ENCODE measurements at places on chromosomes 6 and 20. TPM values are rescaled to one million over a fixed set of nuclear protein-coding genes. Genes with fewer than 3 reads are reported as not detected.

CDKN1A gene
- total RNA-seq: 7.3 TPM

GRCh38 chr6:48222241-48222640, 111.2 kb upstream of the PTCHD4 start:
- DNase-seq: no peak
- no peaks in the 10 kb centered on the region for H3K4me1 ChIP-seq
- H3K27me3 ChIP-seq: no peaks in the 10 kb centered on the region
- H3K27ac ChIP-seq: no peak overlapping the region
- H3K36me3 ChIP-seq: no peaks in the 10 kb centered on the region
- no peak overlapping the region for H3K4me3 ChIP-seq

SAYSD1 gene
- total RNA-seq: 12.4 TPM

DNA sequence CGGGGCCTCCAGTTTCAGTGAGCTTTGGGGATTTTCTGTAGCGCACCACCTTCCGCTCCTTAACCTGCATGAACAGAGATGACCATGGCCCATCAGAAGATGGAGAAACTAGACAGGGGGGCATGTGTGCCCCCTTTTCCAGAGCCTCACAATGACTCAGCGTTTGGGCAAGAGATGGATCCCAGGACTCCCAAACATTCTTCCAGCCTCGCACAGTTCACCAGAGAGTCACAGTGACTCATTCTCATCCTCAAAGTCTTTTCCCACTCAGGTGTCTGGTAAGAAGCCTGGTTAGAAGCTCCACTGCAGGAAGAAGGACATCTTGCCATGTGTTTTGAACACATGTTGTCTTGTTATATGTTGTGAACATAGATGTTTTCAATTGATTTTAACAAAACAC, 76.2 kb upstream of the FRMD1 start:
- H3K4me1 ChIP-seq: no peaks in the 10 kb centered on the region
- H3K27me3 ChIP-seq: peaks cover 68% of the 10 kb centered on the region
- DNase-seq: no peak
- no peak overlapping the region for H3K27ac ChIP-seq
- no peaks in the 10 kb centered on the region for H3K36me3 ChIP-seq
- no peak overlapping the region for H3K4me3 ChIP-seq

- no peaks in the 10 kb centered on the region for H3K4me1 ChIP-seq
- no peak overlapping the region for H3K27ac ChIP-seq
- H3K27me3 ChIP-seq: no peaks in the 10 kb centered on the region
Measured at GRCh38 chr20:4699957-4700356, 21.8 kb upstream of the PRND start.

GRCh38 chr20:34829191-34829590, 3.7 kb upstream of the NCOA6 start:
- H3K27me3 ChIP-seq: no peaks in the 10 kb centered on the region
- DNase-seq: no peak
- no peaks in the 10 kb centered on the region for H3K36me3 ChIP-seq
- H3K4me3 ChIP-seq: no peak overlapping the region
- H3K27ac ChIP-seq: no peak overlapping the region
- H3K4me1 ChIP-seq: peaks cover 15% of the 10 kb centered on the region

ID4 gene
- total RNA-seq: 0.07 TPM

FAM83C gene
- not detected for total RNA-seq

- H3K4me3 ChIP-seq: no peak overlapping the region
- DNase-seq: no peak
- no peaks in the 10 kb centered on the region for H3K4me1 ChIP-seq
- no peaks in the 10 kb centered on the region for H3K36me3 ChIP-seq
- H3K27me3 ChIP-seq: peaks cover 2% of the 10 kb centered on the region
- H3K27ac ChIP-seq: no peak overlapping the region
Measured at GRCh38 chr6:106528521-106528920, 100.8 kb downstream of the RTN4IP1 start.

GRCh38 chr6:6781172-6781872, 192.8 kb downstream of the LY86 start:
- DNase-seq: no peak
- H3K4me1 ChIP-seq: no peaks in the 10 kb centered on the region
- H3K36me3 ChIP-seq: no peaks in the 10 kb centered on the region
- H3K27ac ChIP-seq: no peak overlapping the region

WFDC6 gene
- total RNA-seq: not detected

DNA sequence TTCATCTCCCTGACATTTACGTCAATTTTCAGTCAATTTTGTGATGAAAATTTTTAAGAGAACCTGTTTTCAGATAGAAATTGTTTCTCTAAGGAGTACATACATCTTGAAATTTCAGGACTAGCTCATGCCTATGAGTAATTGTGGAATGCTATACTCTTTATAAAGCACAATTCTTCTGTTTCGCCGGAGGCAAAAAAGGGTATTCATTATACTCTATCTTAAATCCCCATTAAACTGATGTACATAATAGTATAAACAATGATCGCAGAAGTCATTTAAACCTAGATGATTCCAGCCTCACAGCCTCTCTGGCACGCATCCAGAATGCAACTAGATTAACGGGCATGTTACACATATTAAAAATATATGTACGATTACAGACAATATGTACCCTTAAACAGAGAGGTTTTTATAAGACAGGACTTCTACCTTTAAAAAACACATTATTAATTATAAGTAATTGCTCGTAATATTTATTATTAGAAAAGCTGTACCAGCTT, 62.6 kb downstream of the NRSN1 start:
- H3K27ac ChIP-seq: no peak overlapping the region
- no peak overlapping the region for H3K4me3 ChIP-seq
- H3K4me1 ChIP-seq: no peaks in the 10 kb centered on the region
- H3K36me3 ChIP-seq: no peaks in the 10 kb centered on the region

MDFI gene
- total RNA-seq: not detected

DNA sequence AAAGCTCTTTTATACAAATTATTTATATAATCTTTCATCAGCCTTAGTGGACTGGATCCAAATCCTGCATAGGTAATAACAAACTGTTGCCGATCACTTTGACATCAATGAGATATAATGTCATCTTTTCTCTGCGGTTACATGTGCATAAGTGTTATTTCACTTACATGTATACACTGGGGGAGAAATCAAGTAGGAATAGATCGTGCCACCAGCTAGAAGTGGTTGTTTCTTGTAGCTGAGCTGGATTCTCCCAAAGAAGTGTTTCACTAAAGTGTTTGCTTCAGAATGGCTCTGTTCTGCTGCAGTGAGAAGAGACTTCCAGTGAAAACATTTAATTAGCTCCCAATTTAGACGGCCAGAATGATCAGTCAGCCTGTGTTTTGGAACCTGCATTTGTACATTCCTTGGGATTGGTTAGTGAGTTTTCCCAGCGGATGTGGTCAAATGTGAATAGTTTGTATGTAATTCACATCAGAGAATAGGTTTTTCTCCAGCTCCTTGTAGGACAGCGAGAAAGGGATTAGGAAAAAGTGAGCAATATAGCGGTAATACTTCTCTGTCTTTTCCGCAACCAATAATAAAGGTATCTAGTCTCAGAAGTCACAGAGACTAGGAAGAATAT, 163.1 kb upstream of the CCN2 start:
- no peaks in the 10 kb centered on the region for H3K4me1 ChIP-seq
- no peaks in the 10 kb centered on the region for H3K36me3 ChIP-seq
- H3K27me3 ChIP-seq: no peaks in the 10 kb centered on the region
- DNase-seq: no peak
- no peak overlapping the region for H3K27ac ChIP-seq

DNA sequence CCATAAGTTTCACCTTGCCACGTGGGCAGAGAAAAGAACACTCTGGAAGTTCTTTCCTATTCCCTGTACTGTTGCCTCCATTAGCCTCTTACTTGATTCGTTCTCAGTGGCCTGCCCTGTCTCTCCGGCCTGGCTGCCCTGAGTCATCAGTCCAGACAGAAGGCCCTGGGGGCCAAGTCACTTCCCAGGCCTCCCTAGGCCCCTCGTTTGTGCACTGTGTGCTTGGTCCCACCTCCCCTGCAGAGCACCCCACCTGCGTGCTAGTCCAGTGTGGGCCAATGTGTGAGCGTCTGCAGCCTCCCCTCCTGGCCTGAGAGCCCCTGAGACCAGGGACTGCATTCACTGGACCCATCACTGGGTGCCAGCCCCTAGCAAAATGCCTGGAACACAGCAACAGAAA, 191.2 kb upstream of the RREB1 start:
- H3K36me3 ChIP-seq: no peaks in the 10 kb centered on the region
- H3K4me3 ChIP-seq: no peak overlapping the region
- peaks cover 5% of the 10 kb centered on the region for H3K4me1 ChIP-seq

GRCh38 chr20:53734006-53734688, 140.5 kb upstream of the ZNF217 start:
- no peak overlapping the region for H3K27ac ChIP-seq
- no peak overlapping the region for H3K4me3 ChIP-seq
- H3K27me3 ChIP-seq: no peaks in the 10 kb centered on the region
- no peak for DNase-seq
- peaks cover 21% of the 10 kb centered on the region for H3K4me1 ChIP-seq
- H3K36me3 ChIP-seq: no peaks in the 10 kb centered on the region

DNA sequence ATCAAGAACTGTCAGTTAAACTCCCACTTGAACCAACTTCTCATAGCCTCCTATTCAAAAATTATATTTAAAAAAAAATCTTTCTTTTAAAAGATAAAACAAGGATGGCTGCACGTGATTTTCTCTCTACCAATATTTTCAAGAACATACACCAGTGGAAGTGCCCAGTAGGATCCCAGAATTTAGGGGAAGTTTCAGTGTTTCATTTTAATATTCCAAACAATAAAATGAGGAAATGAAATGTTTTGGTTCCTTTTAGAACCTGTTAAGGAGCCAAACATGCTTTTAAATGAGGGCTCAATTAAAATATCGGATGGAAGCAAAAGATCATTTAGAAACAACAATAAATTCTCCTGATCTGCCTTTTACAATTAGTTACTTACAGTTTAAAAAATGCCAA, 26.4 kb upstream of the PRELID3B start:
- H3K36me3 ChIP-seq: no peaks in the 10 kb centered on the region
- no peak overlapping the region for H3K27ac ChIP-seq
- no peaks in the 10 kb centered on the region for H3K4me1 ChIP-seq
- no peak for DNase-seq
- H3K4me3 ChIP-seq: no peak overlapping the region
- peaks cover 18% of the 10 kb centered on the region for H3K27me3 ChIP-seq

FAM209B gene
- total RNA-seq: not detected

DNA sequence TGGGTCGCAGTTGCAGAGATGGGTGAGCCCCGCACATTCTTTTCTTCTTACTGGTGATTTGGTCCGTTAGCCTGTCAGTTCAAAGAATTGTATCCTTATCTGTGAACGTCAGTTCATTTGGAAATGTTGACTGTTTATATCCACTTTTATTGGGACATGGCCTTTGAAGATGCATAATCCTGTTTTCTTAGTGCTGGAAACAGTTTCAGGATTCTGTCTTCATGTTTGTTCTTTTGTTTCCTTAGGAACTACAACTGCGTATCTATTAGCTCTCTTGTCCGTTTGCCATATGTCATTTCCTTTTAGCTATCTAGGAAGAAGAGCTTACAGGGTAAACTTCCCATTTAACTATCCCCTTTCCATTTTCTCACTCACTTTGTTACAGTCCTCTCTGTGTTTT, 35.0 kb upstream of the TULP1 start:
- H3K27ac ChIP-seq: no peak overlapping the region
- H3K27me3 ChIP-seq: peaks cover 9% of the 10 kb centered on the region
- no peaks in the 10 kb centered on the region for H3K36me3 ChIP-seq
- no peak overlapping the region for H3K4me3 ChIP-seq
- no peak for DNase-seq
- no peaks in the 10 kb centered on the region for H3K4me1 ChIP-seq

DNA sequence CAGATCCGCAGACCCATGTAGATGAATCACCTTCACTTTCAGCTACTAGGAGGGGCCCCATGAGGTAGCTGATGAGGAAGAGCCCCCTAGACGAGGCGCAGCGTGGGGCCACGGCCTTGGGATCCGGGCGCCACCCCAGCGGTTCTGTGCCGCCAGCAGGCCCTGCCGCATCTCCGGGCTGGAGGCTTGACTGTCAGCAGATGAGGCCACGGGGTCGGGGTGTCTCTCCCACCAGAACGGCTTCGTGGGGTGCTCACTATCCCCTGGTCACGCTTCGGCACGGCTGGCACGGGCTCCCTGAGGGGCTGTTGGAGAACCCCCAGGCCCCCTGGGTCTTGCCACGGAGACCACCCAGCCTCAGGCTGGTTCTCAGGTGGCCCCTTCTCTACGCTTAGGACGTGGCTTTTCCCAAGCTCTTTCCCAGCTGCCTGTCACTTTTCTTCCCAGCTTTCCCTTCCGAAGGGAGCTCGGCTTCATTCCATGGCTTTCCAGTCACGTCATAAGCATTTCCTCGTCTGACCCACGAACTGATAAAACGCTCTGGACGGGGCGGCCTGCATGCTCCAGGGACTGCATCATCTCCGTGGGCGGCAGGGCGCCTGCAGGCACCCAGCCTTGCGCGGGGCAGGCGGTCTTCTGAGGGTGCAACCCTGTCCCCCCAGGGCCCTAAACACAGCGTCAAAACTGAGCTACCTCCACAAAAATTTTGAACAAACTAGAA, 85.9 kb downstream of the THBS2 start:
- no peaks in the 10 kb centered on the region for H3K4me1 ChIP-seq
- no peak overlapping the region for H3K4me3 ChIP-seq
- no peak for DNase-seq
- H3K36me3 ChIP-seq: no peaks in the 10 kb centered on the region
- peaks cover 82% of the 10 kb centered on the region for H3K27me3 ChIP-seq

DNA sequence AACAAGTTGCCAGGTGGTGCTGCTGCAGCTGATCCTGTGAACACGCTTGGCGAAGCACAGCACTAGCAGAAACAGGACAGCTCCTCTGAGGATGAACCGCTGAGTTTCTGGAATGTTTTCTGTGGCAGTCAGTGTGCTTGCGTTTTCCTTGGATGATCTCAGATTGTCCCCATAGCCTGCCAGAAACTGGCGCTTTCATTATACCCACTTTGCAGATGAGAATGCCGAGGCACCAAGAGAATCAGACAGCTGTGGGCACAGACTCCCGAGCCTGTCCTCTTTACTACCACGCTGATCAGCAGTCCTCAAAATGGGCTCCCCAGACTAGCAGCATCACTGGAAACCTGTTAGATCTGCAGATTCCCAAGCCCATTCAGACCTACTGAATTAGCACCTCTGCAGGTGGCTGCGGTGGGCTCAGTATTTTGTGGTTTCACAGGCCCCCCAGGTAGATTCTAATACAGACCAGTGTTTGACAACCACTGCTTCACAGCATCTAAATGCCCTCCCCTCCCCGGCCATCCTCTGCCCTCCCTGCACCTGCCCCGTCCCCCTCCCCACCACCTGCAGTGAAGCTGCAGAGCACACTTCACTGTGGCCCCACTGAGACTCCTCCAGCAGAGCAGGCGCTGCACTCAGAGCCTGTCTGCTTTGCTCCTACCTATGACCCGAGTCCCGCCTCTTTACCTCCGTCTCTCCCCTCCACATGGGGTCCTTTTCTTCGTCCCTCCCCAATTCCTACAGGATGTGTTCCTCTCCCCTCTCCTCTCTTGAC, 29.6 kb downstream of the SPATA2 start:
- H3K4me3 ChIP-seq: no peak overlapping the region
- DNase-seq: no peak
- H3K36me3 ChIP-seq: peaks cover 57% of the 10 kb centered on the region
- no peaks in the 10 kb centered on the region for H3K27me3 ChIP-seq
- no peak overlapping the region for H3K27ac ChIP-seq

GRCh38 chr20:23092861-23093495, 6.9 kb upstream of the CD93 start:
- no peak overlapping the region for H3K4me3 ChIP-seq
- H3K27me3 ChIP-seq: no peaks in the 10 kb centered on the region
- peaks cover 29% of the 10 kb centered on the region for H3K4me1 ChIP-seq
- H3K36me3 ChIP-seq: no peaks in the 10 kb centered on the region

BPIFA1 gene
- total RNA-seq: not detected

JPH2 gene
- not detected for total RNA-seq

All from K562 (cell line).